ENCODE measurements at places on chromosomes 2 and 18.

DNA sequence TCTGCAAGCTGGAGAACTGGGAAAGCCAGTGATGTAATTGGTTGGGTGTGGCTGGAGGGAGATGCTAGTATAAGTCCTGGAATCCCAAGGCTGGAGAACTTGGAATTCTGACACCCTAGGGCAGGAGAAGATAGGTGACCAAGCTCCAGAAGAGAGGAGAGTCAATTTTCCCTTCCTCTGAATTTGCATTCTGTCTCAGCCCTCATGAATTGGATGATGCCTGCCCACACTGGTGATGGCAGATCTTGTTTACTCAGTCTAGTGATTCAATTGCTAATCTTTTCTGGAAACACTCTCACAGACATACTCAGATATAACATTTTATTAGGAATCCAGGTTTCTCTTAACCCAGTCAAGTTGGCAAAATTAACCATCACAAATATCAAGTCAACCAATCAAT lies 287.2 kb downstream of the RDH14 start:
- no peak for DNase-seq

DNA sequence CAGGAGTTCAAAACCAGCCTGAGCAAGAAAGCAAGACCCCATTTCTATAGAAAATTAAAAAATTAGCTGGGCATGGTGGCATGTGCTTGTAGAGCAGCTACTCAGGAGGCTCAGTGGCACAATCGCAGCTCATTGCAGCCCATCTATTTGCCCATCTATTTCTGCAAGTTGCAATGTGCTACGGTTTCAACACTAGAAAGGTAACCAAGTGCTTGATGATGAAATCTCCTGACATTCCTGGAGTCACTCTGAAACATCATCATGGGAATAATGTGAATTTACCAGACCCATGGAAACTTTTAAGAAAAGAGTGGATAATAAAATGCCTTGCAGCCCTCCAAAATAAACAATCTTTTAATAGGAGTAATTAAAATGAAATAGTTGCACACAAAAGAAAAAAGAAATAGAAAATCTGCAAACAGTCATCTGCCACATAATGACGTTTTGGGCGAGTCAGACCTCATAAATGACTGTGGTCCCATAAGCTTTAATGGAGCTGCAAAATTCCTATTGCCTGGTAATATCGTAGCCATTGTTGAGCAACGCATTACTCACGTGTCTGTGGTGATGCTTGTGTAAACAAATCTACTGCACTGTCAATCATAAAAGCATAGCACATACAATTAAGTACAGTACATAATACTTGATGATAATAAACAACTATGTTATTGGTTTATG lies 46.6 kb upstream of the AMMECR1L start:
- no peak for DNase-seq

DNA sequence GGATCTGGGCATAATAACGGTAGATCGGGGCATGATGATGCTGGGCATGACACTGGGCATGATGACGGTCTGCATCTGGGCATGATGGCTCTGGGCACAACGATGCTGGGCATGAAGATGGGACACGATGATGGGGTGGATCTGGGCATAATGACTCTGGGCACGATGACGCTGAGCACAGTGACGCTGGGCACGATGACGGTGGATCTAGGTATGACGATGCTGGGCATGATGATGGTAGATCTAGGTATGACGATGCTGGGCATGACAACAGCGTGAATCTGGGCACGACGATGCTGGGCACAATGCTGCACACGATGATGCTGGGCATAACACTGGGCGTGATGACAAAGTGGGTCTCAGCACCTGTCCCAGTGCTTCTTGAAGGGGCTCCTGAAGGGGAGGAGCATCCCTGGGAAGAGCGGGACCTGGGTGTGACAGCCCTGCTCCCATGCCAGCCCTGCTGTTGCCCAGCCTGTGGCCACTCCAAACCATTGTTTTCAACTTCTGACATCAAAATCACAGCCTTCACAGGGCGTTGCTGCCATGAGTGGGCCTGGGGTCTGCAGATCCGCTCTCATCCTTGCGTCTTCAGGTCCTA lies 30.4 kb upstream of the ALLC start:
- no peak for DNase-seq

- no peak for DNase-seq
These were observed 27.2 kb downstream of the SLC39A6 start for GRCh38 chr18:36101943-36102342.

- no peak for DNase-seq
These were observed 91.5 kb downstream of the ACTR2 start for GRCh38 chr2:65319072-65319673.

- no peak for DNase-seq
These were observed 3.4 kb downstream of the HS6ST1 start for GRCh38 chr2:128315122-128315828.

DNA sequence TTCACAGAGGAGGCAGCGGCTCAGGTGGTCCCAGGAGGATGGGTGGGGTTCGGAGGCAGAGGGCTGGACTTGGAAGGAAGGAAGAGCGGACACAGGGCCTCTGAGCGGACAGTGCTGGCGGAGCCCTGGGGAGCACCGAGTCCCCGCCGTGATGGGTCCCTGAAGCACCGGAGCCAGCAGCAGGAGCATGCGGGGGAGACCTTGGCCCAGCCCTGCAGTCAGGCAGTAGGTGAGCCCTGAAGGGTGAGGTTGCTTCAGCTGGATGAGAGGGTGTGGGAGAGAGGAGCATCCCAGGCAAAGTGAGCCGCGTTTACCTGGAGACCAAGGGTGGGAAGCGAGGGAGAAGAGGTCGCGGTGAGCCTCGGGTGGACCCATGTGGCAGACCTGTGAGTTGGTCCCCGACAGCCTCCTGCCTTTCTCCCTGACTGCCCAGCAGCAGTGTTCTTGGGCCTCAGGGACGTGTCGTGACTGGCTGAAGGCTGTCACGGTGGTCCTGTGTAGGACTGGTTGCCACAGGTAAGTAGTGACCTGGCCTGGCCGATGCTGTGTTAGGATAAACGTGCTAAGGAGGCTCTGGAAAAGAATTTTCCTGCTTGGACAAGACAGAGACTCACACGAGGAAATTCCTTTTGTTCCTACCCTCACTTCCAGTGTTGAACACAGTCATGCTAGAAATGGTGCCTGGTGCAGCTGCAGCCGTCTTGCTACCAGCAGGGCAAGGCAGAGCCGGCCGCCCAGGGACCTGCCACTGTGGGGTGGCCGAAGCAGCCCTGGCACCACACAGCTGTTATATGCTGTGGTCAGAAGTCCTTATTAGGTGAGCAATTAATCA lies 73.0 kb downstream of the RRM2 start:
- DNase-seq: no peak

- DNase-seq: no peak
These were observed 12.3 kb downstream of the TMEM237 start for GRCh38 chr2:201631041-201631440.

Data from activated T-helper 9 cell treated with anti-CD3 and anti-CD28 coated beads, Interleukin-2, amount 50 U/mL, for 16 hours (primary cell).